ENCODE measurements at places on chromosomes 1 and 21.

DNA sequence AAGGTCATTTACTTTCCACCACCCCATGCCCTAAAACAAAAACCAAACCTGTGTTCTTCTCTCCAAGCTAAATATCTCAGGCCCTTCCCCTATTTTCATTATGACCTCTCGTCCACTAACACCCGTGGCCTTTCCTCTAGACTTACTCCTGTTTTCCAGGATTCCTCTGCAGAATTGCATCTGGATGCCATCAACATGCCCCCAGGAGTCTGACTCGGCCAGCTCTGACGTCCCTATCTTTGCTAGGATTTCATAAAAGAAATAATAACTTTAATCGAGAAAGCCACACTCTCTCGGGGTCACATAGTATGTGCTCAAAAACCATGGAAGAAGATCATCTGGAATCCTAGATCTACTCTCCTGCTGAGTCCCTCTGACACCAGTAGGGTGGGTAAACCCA lies 13.5 kb downstream of the FAM89A start:
- no peak for DNase-seq

GRCh38 chr1:229075217-229075616 lies 195.7 kb upstream of the RAB4A start:
- DNase-seq, result no peak

- no peak for DNase-seq
Observed at GRCh38 chr1:166920561-166921475, 44.8 kb upstream of the TADA1 start.

DNA sequence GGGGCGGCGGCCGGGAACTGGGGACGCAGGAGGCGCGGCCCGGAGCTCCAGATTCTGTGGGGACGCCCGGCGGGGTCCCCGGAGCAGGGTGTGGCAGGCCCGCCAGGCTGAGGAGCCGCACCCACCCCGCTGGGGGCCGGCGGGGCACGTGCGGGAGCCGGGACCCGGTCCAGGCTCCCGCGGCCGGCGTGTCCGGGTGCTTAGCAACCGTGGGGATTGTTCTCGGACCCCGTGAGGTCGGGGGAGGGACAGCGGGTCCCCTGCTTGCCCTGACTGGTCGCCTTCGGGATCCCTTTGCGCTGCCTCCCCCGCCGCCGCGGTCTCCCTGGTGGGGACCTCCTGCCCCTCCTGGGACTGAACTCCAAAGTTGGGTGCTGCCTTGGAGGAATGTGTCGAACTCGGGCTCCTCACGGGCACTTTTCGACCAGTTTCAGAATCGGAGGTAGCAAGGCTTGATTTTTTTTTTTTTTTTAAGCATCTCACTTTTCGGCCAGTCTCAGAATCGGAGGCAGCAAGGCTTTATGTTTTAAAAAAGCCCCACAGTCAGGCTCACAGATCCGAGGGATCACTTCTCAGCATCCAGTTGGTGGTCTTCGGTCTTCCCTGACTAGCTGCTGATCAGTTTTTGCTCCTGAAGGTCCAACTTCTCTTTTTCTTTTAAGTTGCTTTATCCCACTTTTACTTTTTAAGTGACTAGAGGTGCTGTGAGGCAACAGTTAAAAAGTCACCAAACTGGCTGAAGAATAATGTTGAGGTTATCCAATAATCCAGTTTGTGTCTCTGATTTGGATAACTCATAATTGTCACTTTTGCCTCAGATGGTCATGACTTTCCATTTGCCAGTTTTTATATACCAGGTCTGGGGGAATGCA lies 648 bp downstream of the FAM76A start:
- peak; percentile 30 for DNase-seq

- DNase-seq, result no peak
Observed at GRCh38 chr21:35128536-35128935, 79.4 kb upstream of the RUNX1 start.

DNA sequence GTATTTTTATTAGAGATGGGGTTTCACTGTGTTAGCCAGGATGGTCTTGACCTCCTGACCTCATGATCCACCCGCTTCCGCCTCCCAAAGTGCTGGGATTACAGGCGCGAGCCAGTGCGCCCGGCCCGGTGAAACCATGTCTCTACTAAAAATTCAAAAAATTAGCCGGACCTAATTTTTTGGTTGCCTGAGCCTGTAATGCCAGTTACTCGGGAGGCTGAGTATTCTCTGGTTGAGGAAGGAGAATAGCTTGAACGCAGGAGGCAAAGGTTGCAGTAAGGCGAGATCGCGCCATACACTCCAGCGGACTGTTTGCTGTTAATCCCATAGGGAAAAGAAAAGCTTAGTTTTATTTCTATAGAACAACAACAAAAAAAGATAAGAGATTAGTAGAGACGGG lies 29.9 kb upstream of the HJV start:
- DNase-seq, result no peak

DNA sequence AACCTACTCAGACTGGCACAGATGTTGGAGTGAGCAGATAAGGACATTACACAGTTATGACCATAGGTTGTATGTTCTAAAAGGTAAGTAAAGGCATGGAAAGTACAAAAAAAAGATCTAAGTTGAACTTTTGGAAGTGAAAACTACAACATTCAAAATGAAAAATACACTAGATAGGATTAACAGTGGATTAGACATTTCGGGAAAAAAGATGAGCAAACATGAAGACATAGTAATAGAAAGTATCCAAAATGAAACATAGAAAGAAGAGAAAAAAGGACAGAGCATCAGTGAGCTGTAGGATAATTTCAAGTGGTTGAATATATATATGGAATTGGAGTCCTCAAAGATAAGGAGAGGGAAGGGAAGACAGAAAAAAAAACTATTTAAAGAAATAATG lies 34.0 kb upstream of the CR2 start:
- no peak for DNase-seq

DNA sequence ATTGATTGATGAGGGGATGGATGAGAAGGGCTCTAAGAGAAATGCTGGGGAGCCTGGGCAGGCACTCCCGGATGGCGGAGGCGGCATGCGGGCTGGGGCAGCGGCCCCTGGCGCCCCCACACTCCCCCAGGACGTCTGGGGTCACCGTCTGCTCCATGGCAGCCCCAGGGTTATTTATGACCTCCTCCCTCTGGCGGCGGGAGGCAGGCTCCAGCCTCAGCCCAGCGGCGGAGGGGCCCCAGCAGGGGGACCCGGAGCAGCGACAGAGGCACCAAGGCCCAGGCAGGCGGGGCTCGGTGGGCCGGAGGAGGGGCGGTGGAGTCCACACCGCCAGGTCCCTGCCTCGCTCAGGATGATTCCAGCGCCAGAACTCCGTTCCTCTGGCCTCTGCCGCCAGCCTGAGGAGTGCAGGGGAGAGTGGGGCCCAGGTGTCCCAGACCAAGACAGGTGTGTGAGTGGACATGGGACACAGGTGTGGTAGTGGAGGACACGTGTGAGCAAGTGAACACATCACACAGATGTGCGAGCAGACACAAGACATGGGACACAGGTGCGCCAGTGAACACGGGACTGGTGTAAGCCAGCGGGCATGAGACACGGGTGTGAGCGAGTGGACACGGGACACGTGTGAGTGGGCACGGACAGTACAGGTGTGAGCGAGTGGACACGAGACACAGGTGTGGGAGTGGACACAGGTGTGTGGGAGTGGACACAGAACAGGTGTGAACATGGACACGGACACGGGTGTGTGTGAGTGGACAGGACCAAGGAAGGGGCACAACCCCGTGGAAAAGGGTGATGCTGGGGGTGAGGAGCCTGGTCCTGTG lies 2.5 kb upstream of the SAMD11 start:
- DNase-seq, result no peak

GRCh38 chr1:15949453-15950245 lies 26.3 kb downstream of the ZBTB17 start:
- DNase-seq, result peak; percentile 51

DNA sequence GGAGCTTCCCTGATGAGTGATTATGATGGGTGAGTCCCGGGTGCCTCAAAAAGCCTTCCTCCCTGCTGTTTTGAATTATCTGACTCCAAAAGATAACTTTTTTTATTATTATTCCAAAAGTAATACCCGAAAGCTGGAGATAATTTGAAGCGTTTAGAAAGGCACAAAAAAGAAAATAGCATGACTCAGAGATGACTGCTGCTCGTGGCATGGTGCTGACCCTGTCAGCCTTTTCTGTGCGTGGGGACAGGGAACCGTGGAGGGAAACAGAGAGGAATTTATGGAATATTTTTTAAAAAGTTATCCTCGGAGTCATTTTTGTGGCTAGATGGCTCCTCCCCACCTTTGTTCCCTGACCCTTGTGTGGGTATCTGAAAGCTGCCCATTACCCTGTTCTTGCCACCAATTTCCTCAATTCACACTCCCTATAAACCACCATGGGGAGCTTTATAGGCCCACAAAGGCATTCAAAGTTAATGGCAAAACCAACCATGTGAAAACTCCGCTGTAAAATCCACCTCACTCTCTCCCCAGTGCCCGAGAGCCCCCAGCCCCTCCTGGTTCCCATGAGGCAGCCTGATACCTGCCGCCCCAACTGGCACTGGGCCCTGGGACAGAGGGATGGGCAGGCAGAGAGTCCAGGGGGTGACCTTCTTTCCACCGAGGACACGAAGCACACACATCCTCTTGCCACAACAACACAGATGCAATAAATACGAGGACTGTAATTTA lies 37.5 kb downstream of the IGSF21 start:
- DNase-seq, result no peak

GRCh38 chr21:21851657-21852056 lies 853.4 kb downstream of the NCAM2 start:
- no peak for DNase-seq

- DNase-seq, result no peak
Observed at GRCh38 chr21:14064296-14064645, 146.5 kb downstream of the LIPI start.

GRCh38 chr21:42547001-42547905 lies 33.6 kb downstream of the SLC37A1 start:
- DNase-seq, result no peak

GRCh38 chr1:184608581-184608980 lies 146.1 kb downstream of the EDEM3 start:
- DNase-seq, result no peak

- DNase-seq, result no peak
Observed at GRCh38 chr1:17290553-17290952, 17.4 kb upstream of the PADI4 start.

GRCh38 chr1:156025876-156026275 lies 5.1 kb upstream of the SSR2 start:
- no peak for DNase-seq

DNA sequence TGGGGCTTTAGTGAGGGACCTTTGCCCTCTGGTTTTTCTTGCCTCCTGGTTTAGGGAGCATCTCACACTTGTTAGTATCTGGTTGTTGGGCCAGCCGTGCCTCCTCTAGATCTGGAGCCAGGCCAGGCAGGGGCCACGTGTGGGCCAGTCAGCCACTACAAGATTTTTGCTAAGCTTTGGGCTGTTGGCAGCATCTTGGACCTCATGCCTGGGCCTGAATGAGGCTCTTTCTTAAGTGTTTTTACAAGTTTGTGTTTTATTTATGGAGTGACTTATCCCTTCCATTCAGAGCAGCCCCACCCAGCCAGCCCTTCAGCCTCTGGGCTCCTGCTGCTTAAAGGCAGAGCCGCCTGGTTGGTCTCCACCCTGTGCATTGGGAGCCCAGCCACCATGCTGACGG lies 1.6 kb upstream of the SH3BGRL3 start:
- DNase-seq, result no peak

- DNase-seq, result no peak
Observed at GRCh38 chr1:90761781-90762589, 44.9 kb upstream of the BARHL2 start.

DNA sequence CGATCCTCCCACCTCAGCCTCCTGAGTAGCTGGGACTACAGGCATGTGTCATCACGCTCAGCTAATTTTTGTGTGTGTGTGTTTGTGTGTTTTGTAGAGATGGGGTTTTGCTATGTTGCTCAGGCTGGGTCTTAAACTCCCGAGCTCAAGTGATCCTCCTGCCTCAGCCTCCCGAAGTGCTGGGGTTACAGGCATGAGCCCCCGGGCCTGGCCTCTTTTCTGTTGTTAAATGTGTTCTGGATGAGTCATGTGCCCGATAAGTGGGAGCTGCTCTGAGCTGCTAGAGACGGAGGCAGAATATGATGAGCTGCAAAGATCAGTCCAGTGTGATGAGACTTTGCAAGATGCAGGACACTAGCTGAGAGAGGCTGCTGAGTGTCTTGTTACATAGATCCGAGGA lies 75.5 kb downstream of the VPS13D start:
- DNase-seq, result no peak

- no peak for DNase-seq
Observed at GRCh38 chr1:224317383-224318045, 12.5 kb downstream of the NVL start.

Data from effector CD8-positive, alpha-beta T cell (primary cell).